Effector memory CD4-positive, alpha-beta T cell (primary cell): ENCODE measurements at places on chromosomes 1 and 21.

DNA sequence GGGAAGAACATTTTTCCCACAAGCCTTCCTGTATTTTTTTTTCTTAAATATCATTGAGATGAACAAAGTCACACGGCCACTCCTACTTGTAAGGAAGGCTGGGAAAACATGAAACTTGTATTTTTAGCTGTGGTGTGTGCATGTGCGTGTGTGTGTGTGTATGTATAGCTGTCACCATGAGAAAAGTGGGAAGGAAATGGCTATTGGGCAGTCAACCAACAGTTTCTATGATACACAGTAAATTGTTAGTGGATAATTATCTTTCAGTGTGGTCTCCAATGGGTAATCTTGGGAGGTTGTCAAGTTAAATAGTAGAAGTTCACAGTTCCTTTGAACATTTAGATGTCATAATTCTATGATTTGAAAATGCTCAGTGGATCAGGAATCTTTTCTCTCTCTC, 132.7 kb upstream of the USP24 start:
- no peak for DNase-seq

GRCh38 chr1:32884726-32885125, 1.6 kb upstream of the HPCA start:
- no peak for DNase-seq

DNA sequence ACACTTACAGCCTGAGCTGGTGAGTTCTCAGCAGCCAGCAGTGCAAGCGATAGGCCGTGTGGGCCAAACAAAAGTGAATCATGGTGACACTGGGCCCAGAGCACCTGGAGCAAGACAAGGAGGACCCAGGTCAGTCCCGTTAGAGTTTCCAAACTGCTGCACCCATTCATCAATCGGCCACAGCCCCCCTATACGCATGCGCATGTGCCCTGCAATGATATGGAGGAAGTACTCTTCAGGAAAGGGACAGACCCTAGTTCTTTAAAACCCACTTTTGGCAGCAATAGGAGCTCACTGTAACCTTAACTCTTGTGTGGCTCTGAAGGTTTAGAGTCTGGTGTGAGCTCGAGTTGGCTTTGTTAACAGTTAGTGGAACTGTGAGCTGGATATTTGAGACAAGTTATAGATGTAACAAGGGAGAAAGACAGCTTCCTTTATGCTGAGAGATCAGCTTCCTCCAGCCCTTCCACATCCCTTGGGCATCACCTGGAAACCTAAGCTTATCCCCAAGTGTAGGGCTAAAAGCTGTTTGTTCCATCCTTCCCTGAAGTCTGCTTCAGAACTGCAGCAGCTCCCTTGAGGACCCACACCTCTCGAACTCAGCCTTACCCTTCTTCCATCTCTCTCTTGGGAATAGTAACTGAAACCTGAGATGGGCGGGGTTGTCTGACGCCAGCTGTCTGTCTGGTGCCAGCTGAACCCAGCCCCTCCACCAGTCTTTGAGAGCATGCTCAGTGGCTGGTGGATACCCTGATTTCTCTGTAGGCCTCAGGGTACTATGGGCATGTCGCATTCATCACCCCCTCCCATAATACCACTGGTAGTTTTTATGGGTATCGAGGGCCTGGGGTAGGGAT, 17.7 kb downstream of the NMNAT1 start:
- DNase-seq, result no peak

GRCh38 chr21:44947111-44947929, 7.5 kb downstream of the SLX9 start:
- no peak for DNase-seq

DNA sequence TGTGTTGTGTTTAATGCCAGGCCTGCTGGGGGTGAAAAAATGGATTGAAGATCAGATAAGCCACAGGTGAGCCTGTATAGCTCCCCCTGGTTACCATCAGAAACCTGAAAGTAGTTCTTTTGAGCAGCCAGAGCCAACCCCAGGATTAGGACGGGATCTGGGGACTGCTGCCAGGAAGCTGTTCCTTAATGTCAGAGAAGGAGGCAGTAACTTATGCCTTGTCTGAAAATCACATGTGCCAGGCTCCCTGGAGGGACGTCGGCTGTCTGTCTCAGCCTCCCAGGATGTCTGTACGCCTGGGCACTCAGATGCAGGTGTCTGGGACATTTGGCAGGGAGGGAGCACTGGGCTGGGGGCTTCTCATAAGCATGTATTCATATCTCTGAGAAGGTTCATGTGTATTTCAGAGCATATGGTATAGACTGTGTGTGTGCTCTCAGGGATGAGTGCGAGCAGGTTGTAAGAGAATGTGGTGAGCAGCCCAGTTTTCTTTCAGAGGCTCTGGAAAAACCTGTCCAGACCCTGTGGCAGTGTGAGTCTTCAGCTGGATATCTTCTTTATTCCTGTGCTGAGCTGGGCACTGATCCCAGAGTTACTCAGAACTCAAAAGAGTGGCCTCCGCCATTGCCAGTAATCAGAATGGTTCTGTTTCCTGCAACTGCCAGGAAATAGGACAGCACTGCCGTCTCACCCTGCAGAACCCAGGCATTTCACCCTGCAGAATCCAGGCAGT, 2.8 kb downstream of the FAM43B start:
- DNase-seq, result no peak

DNA sequence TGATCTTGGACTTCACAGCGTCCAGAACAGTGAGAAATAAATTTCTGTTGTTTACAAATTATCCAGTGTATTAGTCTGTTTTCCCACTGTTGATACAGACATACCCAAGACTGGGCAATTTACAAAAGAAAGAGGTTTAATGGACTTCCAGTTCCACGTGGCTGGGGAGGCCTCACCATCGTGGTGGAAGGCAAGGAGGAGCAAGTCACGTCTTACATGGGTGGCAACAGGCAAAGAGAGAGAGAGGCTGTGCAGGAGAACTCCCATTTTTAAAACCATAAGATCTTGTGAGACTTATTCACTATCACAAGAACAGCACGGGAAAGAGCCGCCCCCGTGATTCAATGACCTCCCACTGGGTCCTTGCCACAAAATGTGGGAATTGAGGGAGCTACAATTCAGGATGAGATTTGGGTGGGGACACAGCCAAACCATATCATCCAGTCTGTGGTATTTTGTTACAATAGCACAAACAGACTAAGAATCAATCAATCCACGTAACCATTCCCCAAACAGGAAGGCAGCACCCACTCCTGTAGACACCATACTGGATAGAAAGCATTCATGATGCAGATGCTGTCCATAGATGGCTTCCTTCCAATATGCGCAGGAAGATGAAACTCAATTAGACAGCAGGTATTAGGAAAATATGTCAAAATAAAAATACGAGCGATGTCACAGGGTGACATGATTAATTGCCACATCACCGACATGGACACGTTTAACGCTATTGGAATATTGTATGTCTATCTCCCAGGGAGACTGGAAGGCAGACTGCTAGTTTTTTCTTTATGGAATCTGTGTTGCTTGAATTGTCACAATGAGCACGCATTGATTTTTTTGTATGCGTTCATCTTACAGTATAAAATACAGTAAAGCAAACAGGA, 22.8 kb downstream of the ECE1 start:
- DNase-seq, result no peak

DNA sequence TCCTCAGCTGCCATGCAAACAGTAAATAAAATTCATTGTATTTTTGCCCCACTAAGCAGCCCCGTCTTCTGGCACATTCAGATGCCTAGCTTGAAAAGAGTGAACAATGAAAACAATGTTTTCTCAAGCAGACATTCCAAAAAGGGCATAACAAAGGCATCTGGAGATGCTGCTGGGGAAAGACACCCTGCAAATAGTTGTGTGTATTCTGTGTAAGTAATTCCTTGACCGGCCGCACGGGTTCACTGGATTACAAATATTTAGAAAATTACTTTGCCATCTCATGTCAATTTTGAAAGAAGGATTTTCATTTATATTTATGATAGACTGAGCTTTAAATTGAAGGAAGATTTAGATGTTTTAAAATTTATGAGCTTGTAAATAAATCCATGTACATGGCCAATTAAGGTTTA, 142.2 kb downstream of the SLC45A1 start:
- DNase-seq, result no peak

GRCh38 chr1:1764876-1765470, 13.3 kb downstream of the NADK start:
- no peak for DNase-seq

DNA sequence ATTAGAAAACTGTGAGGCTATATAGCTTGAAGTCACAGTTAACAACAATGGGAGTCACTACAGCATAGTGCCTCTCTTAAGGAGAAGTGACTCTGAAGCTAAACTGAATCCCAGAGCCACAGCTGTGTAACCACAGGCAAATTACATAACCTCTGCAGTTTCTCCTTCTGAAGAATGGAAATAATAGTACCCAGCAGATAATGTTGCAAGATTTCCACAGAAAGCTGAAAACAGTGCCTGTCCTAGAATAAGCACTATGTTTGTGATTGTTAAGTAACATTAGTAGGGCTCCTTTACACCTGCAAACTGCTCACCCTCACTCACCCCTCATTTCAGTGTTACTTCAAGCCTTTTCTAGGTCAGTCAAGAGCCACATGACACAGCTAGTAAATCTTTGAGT, 886.7 kb downstream of the PLA2G4A start:
- no peak for DNase-seq

GRCh38 chr1:2414297-2414958, 2.1 kb upstream of the PEX10 start:
- peak; percentile 61 for DNase-seq
